ENCODE measurements at places on chromosomes 1 and 21. TPM values are rescaled to one million over a fixed set of nuclear protein-coding genes. Genes with fewer than 3 reads are reported as not detected.
A peak's percentile ranks its signal among the peaks of the same experiment; 100 is the strongest.

The PGBD5 gene
- total RNA-seq: 4.5 TPM

DNA sequence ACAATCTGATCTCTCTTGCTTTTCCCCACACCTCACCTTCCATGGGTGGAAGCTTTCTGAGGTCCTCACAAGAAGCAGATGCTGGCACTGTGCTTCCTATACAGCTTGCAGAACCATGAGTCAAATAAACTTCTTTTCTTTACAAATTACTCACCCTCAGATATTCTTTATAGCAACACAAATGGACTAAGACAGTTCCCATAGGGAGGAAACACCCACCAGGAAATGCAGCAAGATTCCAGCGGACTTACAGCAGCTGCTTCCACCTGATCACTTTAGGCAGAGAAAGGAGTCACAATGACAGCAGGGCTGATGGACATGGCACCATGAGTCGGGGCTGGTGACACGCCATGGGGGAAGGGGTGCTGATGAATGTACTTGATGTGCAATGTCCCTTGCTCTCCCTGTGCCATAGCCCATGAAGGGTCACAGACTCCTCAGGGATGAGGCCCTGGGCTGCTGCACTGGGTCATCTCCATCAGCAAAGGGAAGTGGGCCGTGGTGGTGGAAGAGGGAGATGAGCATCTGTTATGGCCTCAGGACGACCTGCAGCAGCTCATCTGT is 53.9 kb downstream of the PRSS38 start:
- no peak for DNase-seq

DNA sequence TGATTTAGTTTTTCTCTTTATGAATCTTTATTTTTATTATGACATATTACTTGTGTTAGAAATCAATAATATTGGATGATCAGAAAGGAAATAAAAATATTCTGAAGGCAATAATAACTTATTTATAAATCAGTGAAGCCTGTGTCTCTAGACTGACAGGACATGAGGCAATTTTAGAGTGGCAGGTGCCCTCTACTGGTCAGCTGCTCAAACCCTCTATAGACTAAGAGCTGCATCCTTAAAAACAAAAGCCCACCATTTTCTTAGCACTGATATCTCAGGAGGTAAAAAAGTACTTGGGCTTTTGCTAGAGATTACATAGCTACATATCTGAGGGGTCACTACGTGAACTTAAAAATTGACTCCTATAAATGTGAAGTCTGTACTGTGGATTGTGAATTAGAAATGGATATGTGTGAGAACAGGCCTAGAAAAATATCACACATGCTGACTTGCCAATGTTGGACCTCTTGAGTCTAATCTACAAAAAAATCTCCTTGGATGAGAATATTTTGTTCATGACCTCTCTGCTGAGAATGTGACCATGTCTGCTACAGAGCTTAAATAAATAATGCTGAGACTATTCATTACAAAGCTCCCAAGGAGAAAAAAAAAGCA is 597.9 kb upstream of the ADAMTS5 start:
- DNase-seq: peak; percentile 42

DNA sequence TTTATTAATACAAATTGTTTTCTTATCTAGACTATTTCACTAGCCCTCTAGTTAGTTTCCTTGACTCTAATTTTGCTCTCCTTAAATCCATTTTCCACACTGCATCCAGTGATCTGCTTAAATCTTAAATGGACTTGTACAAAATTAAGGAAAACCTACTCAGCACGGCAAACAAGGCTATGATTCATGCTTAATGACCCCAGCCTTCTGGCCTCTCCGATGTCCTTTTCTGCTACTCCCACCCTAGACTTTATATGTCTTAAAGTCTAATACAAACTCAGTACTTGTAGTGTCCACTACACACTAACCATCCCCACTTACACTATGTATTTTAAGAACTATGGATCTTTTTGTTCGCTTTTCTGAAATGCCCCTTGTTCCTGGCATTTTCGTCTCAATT is 2.2 kb downstream of the TMED5 start:
- DNase-seq: no peak

- peak; percentile 73 for DNase-seq
Measured at GRCh38 chr1:59926381-59927123, at the start of gene CYP2J2. TSS of gene CYP2J2 (minus strand) at chr1:59926773. CDS start at chr1:59926746, 27 bp downstream.

- DNase-seq: no peak
Measured at GRCh38 chr1:177772386-177772960, 197.4 kb downstream of the SEC16B start.

GRCh38 chr1:150066838-150067183 is 765 bp upstream of the VPS45 start:
- no peak for DNase-seq

Measured in gastrocnemius medialis (tissue), 4 donors.